ENCODE measurements at places on chromosomes 13 and 19.

GRCh38 chr13:110291286-110291685 lies 15.7 kb downstream of the COL4A1 start:
- no peak for DNase-seq

GRCh38 chr13:110068176-110068473 lies 238.8 kb downstream of the COL4A1 start:
- no peak for DNase-seq

GRCh38 chr19:12913011-12913561 lies 6.0 kb downstream of the SYCE2 start:
- DNase-seq, result peak; percentile 60

DNA sequence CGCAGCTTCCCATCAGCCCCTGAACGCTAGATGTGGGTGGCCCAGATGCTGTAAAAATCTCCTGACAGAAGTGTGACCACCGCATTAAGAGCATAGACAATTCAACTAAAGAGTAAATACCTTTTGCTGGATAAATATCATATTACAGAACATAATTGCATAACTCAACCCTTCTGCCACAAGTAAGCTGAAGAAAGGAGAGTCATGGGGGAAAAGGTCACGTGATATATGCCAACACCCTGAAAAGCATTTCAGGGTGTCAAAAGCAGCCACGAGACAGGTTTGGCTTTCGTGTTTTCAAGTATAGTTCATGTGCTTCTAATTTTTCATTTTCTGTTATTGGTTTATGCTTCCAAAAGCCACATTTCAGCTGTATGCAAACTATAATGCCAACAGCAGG lies 71.3 kb downstream of the LHFPL6 start:
- peak; percentile 28 for DNase-seq

GRCh38 chr19:29680447-29680846 lies 15.2 kb downstream of the PLEKHF1 start:
- no peak for DNase-seq

DNA sequence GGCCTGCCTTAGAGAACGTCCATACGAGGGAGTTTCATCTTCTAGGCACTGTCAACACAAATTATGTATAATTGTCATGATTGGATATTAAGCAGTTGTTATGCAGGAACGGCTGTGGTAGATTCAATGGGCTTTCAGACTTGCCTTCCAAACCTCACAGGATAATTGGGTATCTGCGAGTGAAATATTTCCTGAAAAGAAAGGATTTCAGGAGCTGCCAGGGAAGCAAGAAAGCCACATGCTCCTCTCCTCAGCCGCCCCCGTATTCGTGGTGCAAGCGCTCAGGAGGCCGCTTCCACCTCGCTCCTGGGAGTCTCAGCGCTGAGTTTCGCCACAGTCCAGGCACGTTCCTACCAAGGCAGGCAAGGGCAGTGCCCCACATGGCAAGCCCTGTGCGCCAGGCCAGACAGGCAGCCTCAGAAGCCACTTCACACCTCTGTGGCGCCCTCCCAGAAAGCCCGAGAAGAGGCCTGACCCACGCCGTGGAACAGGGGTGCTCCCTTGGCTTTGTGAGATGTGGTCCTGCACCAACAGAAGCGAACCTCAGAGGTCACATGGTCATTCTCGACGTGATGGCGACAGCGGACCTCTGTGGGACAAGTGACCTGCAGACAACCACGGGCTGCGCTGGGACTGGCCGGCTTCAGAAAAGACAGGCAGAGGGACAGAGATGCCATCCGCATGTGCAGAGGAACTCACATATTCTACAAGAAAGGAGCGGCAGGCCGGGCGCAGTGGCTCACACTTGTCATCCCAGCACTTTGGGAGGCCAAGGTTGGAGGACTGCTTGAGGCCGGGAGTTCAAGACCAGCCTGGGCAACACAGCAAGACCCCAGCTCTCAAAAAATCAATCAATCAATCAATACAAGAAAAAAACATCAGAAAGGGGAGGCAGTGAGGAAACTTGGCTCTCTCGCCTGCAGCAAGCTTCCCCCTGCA lies 41.4 kb downstream of the CEBPG start:
- DNase-seq, result no peak

DNA sequence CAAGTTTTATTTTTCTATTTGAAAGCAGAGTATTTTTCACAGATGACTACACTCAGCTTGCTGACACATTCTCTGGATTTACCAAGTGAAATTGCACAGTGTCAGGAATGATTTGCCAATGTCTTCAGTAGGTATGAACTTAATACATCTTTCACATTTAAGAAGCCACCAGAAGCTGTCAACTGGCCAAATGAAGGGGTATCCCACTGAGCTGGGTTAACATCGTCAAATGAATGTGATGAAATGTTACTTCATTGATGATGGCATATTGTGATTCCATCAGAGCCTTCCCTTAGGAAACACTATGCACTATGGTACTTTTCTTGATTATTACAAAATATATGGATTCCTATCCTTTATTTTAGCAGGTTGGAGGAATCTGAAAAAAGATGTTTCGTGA lies 592.3 kb downstream of the FGF9 start:
- no peak for DNase-seq

DNA sequence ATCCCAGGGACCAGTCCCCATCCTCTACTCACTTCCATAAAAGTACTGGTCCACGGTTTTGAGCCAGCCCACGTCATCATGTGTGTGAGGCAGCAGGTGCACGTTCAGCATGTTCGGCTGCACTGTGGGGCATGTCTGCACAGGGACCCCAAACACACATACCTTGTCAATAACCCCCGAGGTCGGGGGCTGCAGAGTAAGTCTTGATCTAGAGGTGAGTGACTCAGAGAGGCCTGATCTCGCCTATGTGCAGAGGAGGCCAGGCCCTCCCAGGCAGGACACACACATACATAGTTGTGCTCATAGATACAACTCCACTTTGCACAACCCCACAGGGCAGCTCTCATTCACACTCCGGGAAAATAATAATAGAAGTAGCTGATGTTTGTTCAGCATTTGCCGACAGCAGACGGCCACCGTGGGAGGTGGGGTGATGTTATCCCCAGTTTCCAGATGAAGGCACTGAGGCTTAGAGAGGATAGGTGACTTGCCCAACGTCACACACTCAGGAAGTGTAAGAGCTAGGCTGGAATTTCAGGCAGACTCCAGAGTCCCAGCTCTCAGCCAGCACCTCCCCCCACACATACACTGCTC lies 774 bp downstream of the MAN2B1 start:
- no peak for DNase-seq

DNA sequence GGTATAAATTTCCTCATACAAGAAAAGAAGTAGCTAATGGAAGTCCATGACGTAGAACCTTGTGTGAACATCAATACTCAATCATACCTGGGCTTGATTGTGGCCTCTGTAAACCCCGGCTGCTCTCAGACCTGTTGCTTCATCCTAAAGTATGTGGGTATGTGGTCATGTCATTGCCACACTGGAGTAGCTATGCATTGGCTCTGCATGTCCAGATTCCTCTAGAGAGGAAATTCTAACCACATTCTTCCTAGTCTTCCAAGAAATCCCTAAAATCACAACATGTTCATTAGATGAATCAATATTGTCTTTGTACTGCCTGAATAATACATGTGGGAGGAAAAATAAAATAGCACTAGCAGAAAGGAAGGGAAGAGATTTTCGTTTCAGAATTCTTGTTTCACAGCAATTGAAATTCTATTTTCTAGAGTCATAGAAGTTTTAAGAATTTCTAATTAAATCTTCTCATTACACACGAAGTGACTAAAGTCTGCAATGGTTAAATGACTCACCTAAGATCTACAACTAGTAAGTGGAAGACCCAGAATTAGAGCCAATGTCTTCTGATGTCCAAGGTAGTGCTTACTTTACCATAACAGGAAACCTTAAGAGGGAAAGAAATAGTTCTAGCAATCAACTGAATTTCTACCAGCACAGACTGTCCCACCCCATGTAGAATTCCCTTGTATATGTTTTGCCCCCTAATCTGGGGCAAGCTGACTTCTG lies 28.0 kb downstream of the RXFP2 start:
- DNase-seq, result peak; percentile 46

- DNase-seq, result no peak
These were observed 51.4 kb downstream of the UBL3 start for GRCh38 chr13:29799041-29799440.

GRCh38 chr13:87837522-87837921 lies 166.4 kb downstream of the SLITRK5 start:
- DNase-seq, result no peak

DNA sequence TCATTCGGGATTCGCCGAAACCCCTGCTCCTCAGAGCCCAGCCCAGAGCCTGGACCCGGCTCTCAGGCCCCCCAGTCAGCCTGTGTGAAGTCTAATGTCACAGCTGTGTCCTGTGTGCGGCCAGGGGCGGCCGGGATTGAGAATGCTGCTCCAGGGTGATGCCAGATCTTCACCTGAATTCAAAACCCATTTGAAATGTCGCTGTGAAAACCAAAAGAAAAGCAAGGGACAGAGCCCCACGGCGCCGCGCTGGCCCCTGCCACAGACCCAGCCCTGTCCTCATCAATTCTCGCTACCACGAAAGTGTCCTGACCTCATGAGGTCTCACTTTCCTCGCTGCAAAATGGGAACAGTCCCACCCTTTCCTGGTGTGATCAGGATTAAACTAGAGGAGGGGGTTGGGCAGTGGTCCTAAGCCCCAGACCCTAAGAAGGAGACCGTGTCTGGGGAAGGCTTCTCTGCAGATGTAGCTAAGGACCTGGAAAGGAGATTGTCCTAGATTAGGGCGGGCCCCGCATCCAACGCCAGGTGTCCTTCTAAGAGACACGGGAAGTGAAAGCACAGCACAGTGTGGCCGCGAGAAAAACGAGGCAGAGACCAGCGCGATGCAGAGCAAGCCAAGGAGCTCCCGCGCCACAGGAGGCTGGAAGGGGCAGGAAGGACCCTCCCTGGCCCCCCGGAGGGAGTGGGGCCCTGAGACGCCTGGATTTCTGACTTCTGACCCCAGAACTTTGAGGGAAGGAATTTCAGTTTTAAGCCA lies 34.0 kb upstream of the SPACA7 start:
- DNase-seq, result no peak

GRCh38 chr13:74770361-74770760 lies 636.2 kb upstream of the KLF12 start:
- DNase-seq, result no peak

GRCh38 chr13:113817860-113818691 lies 45.8 kb downstream of the GAS6 start:
- no peak for DNase-seq

- DNase-seq, result no peak
These were observed 924 bp downstream of the RGCC start for GRCh38 chr13:41458187-41458760.

DNA sequence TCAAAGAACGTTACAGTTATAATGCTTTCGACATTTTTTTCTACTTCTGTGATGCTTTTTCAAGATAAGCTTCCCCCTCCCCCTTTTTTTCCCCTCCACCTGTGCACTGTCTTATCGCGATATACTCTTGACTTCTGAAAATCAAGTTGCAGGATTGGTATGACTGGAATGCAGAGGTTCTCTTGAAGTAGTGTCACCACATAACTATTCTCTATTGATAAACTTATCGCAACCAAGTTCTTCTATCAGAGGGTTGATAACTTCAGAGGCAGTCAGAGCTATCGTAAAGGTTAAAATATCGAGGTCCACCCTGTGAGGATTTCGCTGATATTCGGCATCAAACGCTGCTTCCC lies 820 bp downstream of the EID2 start:
- no peak for DNase-seq

GRCh38 chr19:45182758-45183157 lies 4.2 kb downstream of the BLOC1S3 start:
- DNase-seq, result no peak

GRCh38 chr13:46377554-46377953 lies 9.5 kb downstream of the RUBCNL start:
- DNase-seq, result no peak

DNA sequence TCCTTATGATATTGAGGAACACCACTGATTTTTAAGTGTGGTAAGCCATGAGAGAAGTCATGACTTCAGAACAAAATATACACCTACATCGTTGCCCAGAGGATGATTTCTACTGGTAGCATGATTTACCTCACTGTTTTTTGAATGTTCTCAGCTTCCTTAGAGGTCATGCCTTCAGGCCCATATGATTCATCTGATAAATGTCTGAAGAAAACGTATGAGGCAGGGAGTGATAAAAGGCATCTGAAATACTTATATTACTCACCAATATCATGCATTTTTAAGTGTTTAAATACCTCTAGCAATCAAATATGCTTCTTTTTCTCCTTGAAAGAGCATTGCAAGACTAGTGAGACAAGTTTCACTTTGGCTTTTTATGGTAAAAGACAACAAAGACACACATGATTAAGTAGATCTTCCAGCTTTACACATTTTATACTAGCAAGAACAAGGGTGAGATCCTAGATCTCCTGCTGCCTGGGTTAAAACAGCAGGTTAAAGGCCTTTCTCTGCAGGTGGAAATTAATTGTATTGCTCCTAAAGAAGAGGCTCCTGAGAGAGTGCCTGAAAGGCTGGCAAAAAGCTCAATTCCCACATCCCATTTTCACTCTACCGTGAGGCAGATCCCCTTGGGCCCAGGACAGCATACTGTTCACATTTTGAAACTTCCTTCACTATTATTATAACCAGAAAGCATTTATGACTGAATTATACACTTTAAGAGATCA lies 432.4 kb downstream of the SLITRK1 start:
- DNase-seq, result peak; percentile 15

- DNase-seq, result no peak
These were observed 220.7 kb downstream of the RFC3 start for GRCh38 chr13:34038541-34039068.

GRCh38 chr13:21033212-21033840 lies 28.1 kb downstream of the LATS2 start:
- DNase-seq, result no peak

- no peak for DNase-seq
These were observed 124.8 kb downstream of the DCLK1 start for GRCh38 chr13:36006347-36006746.

GRCh38 chr13:65292488-65292901 lies 1937.6 kb downstream of the PCDH9 start:
- DNase-seq, result no peak

GRCh38 chr19:3098515-3099346 lies 4.6 kb downstream of the GNA11 start:
- no peak for DNase-seq

DNA sequence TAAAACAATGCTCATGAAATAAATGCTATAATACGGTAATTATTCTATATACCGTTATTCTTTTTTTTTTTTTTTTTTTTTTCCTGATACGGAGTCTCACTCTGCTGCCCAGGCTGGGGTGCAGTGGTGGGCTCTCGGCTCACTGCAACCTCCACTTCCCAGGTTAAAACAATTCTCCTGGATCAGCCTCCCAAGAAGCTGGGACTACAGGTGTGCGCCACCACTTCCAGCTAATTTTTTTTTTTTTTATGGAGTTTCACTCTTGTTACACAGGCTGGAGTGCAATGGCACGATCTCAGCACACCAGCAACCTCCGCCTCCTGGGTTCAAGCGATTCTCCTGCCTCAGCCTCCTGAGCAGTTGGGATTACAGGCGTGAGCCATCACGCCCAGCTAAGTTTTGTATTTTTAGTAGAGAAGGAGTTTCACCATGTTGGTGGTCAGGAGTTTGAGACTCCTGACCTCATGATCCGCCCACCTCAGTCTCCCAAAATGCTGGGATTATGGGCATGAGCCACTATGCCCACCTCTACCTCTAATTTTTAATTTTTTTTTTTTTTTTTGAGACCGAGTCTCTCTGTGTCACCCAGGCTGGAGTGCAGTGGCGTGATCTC lies 6.9 kb downstream of the PPP1R15A start:
- no peak for DNase-seq

GRCh38 chr19:3849092-3849491 lies 19.7 kb downstream of the ZFR2 start:
- no peak for DNase-seq

GRCh38 chr13:72121466-72121865 lies 254.5 kb upstream of the DACH1 start:
- no peak for DNase-seq

- no peak for DNase-seq
These were observed 72.5 kb downstream of the EDNRB start for GRCh38 chr13:77846173-77846572.

GRCh38 chr19:7970716-7971448 lies 27.4 kb upstream of the TIMM44 start:
- DNase-seq, result peak; percentile 21

Measured in SJSA1 (cell line).